ENCODE measurements at places on chromosomes 11 and 22. TPM values are rescaled to one million over a fixed set of nuclear protein-coding genes. Genes with fewer than 3 reads are reported as not detected.

Gene LRP4
- total RNA-seq, result 14.5 TPM

Gene EP300
- total RNA-seq, result 36.1 TPM

Gene ART1
- 33.0 TPM for total RNA-seq

Gene CSTPP1
- 8.5 TPM for total RNA-seq

Gene APOBEC3B
- total RNA-seq, result not detected

Gene OR10D3
- total RNA-seq, result not detected

Gene CARNS1
- 27.5 TPM for total RNA-seq

Gene DSCAML1
- total RNA-seq, result 0.13 TPM

Gene APOC3
- total RNA-seq, result not detected

Gene CLDN5
- total RNA-seq, result 23.0 TPM

Gene OR51B4
- not detected for total RNA-seq

Gene KBTBD4
- total RNA-seq, result 14.4 TPM

Gene PGR
- total RNA-seq, result 0.42 TPM

Gene CD248
- 9.4 TPM for total RNA-seq

Gene NFAM1
- 0.55 TPM for total RNA-seq

Gene BACE1
- 7.7 TPM for total RNA-seq

Gene RRP8
- 12.9 TPM for total RNA-seq

Gene CERK
- 31.7 TPM for total RNA-seq

Gene USH1C
- not detected for total RNA-seq

Gene MPZL3
- 0.32 TPM for total RNA-seq

Gene B4GALNT4
- total RNA-seq, result 0.12 TPM

Gene SAA1
- total RNA-seq, result 40.7 TPM

Gene IFITM10
- 6.1 TPM for total RNA-seq

Gene NXF1
- 41.4 TPM for total RNA-seq

Gene PRPF19
- 45.7 TPM for total RNA-seq

Gene BACE1-AS
- total RNA-seq, result 16.5 TPM

Gene BET1L
- total RNA-seq, result 27.7 TPM

Gene SMIM35
- total RNA-seq, result not detected

Gene MFNG
- 8.0 TPM for total RNA-seq

Gene GLYAT
- not detected for total RNA-seq

Gene HEPHL1
- total RNA-seq, result not detected

Gene CCDC73
- total RNA-seq, result not detected
